Spinal cord (tissue), 10 donors: ENCODE measurements at places on chromosomes 13 and 19. TPM values are rescaled to one million over a fixed set of nuclear protein-coding genes. Genes with fewer than 3 reads are reported as not detected.

Gene TGFB1
- 30.1 TPM for polyA plus RNA-seq

Gene IL17D
- 94.7 TPM for polyA plus RNA-seq

Gene ERCC5
- 50.2 TPM for polyA plus RNA-seq

Gene CYP2F1
- not detected for polyA plus RNA-seq

Gene MEIOSIN
- not detected for polyA plus RNA-seq

Gene SOX1
- polyA plus RNA-seq = 6.7 TPM

GRCh38 chr19:31539386-31539785 lies 190.2 kb upstream of the TSHZ3 start:
- no peak overlapping the region for H3K27ac ChIP-seq
- H3K4me1 ChIP-seq = no peaks in the 10 kb centered on the region
- no peaks in the 10 kb centered on the region for H3K36me3 ChIP-seq
- no peaks in the 10 kb centered on the region for H3K27me3 ChIP-seq
- no peak for DNase-seq

DNA sequence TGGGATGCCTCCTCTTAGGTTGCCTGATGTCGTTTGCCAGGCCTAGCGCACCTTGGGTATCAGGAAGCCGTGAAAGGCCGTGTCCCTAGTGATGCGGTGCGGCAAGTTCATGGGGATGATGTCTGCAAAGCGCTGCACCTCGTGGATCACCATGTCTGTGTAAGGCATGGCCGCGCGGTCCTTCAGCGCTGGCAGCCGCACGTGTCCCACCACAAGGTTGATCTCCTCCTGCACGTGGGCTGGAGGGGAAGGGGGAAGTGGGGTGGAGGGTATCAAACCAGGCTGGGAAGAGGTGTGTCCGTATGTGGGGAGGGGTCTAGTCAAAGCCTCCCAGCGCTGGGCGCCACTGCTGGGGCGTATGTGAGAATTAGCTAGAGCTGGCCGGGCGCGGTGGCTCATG lies 23.2 kb downstream of the EGLN2 start:
- DNase-seq = no peak
- H3K27ac ChIP-seq = no peak overlapping the region
- no peaks in the 10 kb centered on the region for H3K27me3 ChIP-seq
- peaks cover 12% of the 10 kb centered on the region for H3K4me1 ChIP-seq
- H3K4me3 ChIP-seq = no peak overlapping the region

DNA sequence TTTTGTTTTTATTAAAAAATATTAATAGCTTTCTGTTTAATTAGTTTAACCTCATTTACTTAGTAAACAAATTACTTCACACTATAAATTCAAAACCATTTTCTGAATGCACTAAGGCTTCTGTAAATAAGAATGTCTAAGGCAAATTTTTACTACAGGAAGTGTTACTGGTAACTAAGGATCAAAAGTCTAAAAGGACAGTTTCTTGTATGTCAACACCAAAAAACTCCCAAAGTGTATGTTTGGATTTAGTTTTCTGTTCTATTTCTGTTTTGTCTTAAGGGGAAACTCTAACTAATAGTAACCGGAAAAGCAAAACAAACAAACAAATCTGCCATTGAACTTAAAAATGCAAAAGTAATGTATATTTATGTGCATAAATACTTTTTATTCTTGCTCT lies 24.7 kb downstream of the PRR20E start:
- H3K27ac ChIP-seq = no peak overlapping the region
- DNase-seq = no peak
- no peaks in the 10 kb centered on the region for H3K36me3 ChIP-seq
- no peaks in the 10 kb centered on the region for H3K27me3 ChIP-seq
- no peaks in the 10 kb centered on the region for H3K4me1 ChIP-seq

DNA sequence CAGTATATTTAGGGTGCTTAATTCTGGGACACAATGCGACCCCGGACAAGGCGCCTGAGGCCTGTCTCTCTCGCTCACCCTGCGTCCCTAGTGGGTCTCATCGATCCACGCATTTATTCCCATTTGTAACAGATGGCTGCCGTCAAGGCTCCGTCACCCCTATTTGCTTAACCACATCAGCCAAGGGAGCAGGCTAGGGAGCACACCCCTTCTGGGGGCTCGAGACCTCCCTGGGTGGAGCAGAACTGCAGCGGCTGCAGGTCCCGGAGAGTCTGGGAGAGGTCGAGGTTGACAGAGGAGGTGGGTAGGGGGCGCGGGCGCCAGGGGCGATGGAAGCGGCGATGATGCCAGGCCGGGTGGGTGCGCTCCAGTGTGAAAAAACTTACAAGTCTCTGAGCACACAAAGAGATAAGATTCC lies 507 bp downstream of the ALG5 start:
- H3K27ac ChIP-seq = peak overlapping the region; percentile 100
- peaks cover 12% of the 10 kb centered on the region for H3K4me1 ChIP-seq
- peak; percentile 33 for DNase-seq
- peaks cover 6% of the 10 kb centered on the region for H3K36me3 ChIP-seq

GRCh38 chr13:21020176-21020575 lies 41.2 kb downstream of the LATS2 start:
- H3K4me1 ChIP-seq = peaks cover 21% of the 10 kb centered on the region
- no peak overlapping the region for H3K4me3 ChIP-seq
- no peaks in the 10 kb centered on the region for H3K27me3 ChIP-seq

- no peak overlapping the region for H3K4me3 ChIP-seq
- H3K27ac ChIP-seq = no peak overlapping the region
- no peak for DNase-seq
- no peaks in the 10 kb centered on the region for H3K36me3 ChIP-seq
- no peaks in the 10 kb centered on the region for H3K27me3 ChIP-seq
- H3K4me1 ChIP-seq = no peaks in the 10 kb centered on the region
Observed at GRCh38 chr19:14796021-14796420, 17.7 kb upstream of the ADGRE2 start.

- H3K27ac ChIP-seq = no peak overlapping the region
- H3K27me3 ChIP-seq = no peaks in the 10 kb centered on the region
- H3K36me3 ChIP-seq = peaks cover 3% of the 10 kb centered on the region
- peaks cover 18% of the 10 kb centered on the region for H3K4me1 ChIP-seq
Observed at GRCh38 chr13:113400621-113401451, 36.9 kb upstream of the GRTP1 start.

DNA sequence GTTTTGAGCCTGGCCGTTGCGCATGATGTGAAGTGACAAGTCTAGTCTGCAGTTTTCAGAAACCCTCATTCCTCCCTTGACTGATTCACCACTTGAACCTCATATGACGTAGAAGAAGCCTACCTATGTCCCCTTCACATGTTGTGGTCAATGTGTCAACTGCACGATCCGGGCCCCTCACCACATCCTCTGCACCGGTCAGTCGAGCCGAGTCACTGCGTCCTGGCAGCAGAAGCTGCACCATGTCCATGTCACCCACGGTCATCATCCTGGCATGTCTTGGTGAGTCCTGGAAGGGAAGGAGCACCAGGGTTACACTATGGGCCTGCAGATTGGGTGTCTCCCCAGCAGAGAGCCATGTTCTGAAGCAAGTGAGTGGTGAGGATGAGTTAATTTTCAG lies at the start of gene KIR2DL4:
KIR2DL4 (plus strand) TSS at position 201 of the 400 bp plus-strand sequence; CDS start at position 243, 42 bp downstream.
- DNase-seq = no peak
- no peaks in the 10 kb centered on the region for H3K4me1 ChIP-seq
- H3K36me3 ChIP-seq = no peaks in the 10 kb centered on the region
- H3K4me3 ChIP-seq = no peak within 1 kb of the TSS

- DNase-seq = no peak
- peak overlapping the region; percentile 76 for H3K27ac ChIP-seq
- H3K4me1 ChIP-seq = no peaks in the 10 kb centered on the region
- H3K36me3 ChIP-seq = no peaks in the 10 kb centered on the region
Observed at GRCh38 chr19:10037367-10037766, 24.1 kb downstream of the RDH8 start.

DNA sequence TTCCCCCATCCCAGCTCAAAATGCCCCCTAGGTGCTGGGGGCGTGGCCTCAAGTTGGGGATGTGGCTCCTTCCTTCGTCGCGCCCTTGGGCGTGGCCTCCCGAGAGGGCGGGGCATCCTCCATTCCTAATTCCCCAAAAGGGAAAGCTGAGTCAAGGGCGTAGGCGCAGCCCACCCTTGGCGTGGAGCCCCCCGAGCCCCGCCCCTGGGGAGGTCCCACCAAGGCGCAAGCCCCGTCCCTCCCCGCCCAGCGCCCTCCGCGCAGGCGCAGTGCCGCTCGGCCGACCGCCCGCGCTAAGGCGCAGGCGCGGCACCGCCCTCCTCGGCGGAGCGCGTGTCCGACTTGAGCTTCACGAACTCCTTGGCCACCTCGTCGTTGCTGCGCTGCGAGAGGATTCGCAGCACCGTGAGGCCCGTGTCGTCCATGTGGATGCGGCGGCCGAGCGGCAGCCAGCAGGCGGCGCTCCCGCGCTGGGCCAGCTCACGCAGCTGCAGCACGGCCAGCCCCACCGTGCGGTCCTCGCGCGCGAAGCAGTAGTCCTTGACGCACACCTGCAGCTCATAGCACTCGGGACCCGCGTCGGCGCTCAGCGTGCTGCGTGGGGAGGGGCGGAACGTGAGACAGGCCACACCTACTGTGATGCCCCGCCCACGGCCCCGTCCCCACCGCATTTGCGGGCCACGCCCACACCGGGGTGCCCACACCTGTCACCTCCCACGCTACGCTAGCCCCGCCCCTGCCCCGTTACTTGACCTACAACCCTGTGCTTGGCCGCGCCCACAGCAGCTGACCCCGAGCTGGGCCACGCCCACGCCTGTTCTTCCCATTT lies 50.5 kb downstream of the COLGALT1 start:
- peak; percentile 81 for DNase-seq
- peaks cover 16% of the 10 kb centered on the region for H3K36me3 ChIP-seq
- H3K27ac ChIP-seq = no peak overlapping the region

GRCh38 chr13:46866150-46866549 lies 30.7 kb downstream of the HTR2A start:
- H3K36me3 ChIP-seq = no peaks in the 10 kb centered on the region
- no peak for DNase-seq
- no peaks in the 10 kb centered on the region for H3K4me1 ChIP-seq
- no peaks in the 10 kb centered on the region for H3K27me3 ChIP-seq
- no peak overlapping the region for H3K27ac ChIP-seq
- no peak overlapping the region for H3K4me3 ChIP-seq

GRCh38 chr19:41616792-41617621 lies 9.9 kb downstream of the CEACAM4 start:
- no peaks in the 10 kb centered on the region for H3K27me3 ChIP-seq
- no peak for DNase-seq
- no peaks in the 10 kb centered on the region for H3K36me3 ChIP-seq
- H3K4me1 ChIP-seq = no peaks in the 10 kb centered on the region
- H3K27ac ChIP-seq = no peak overlapping the region

- H3K27me3 ChIP-seq = no peaks in the 10 kb centered on the region
- DNase-seq = no peak
- no peak overlapping the region for H3K4me3 ChIP-seq
- peaks cover 2% of the 10 kb centered on the region for H3K4me1 ChIP-seq
- H3K36me3 ChIP-seq = no peaks in the 10 kb centered on the region
- no peak overlapping the region for H3K27ac ChIP-seq
Observed at GRCh38 chr13:32976056-32976805, 40.0 kb upstream of the KL start.

DNA sequence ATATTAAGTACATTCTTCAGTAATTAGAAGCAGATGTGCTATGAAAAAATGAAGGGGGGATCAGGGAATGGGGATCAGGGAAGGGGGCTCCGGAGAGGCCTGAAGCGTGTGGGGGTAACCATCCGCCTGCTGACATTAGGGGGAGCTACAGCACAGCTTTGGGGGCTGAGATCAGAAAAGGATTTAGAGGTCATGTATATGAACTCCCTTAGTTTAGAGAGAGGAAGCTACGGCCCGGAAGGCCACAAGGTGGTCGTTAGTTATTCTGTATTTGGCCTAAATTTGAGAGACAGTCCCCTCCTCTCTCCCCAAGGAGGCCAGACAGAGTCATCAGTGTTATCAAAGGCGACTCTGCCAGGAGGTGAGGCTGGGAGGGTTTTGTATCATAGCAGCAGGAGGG lies 99.0 kb downstream of the TM9SF2 start:
- no peak overlapping the region for H3K4me3 ChIP-seq
- no peaks in the 10 kb centered on the region for H3K36me3 ChIP-seq
- no peak for DNase-seq
- H3K4me1 ChIP-seq = no peaks in the 10 kb centered on the region
- H3K27ac ChIP-seq = no peak overlapping the region

DNA sequence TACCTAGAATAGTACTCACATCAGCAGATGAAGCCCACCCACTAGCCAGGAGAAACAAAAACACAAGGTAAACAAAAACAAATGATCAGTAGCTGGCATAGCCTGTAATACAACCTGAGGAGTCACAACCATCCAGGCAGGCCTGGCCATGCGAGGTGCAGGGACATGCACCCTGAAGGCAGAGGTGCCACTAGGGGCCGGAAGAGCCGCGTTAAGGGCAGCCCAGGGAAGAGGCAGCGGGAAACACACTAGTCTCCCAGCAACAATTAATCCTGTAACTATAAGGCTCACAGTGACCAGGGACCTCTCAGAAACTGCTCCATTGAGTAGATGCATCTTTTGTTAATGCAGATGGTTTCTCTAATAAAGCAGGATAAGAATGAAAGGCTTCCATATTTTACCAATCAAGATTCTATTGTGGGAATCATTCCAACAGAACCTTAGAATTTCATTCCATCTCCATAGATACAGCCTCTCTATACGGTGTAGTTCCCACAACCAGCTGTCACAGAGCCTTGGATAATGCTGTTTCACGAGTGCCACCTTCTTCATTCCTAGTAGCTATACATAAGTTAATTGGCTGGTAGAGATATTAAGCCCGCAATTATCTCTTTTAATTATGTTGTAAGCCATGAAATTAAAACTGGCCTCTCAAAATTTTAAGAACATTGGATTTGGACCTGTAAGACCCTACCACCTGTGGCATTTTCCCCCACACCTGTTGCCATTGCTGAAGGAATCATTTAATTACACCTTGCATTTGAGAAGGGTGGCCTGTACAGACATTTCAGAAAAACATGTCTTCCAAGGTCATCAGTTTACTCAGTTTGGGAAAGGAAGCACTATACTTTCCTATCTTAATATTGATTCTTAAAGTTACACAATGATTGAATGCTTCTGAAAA lies 28.7 kb downstream of the ANKRD10 start:
- peaks cover 9% of the 10 kb centered on the region for H3K4me1 ChIP-seq
- H3K4me3 ChIP-seq = no peak overlapping the region
- H3K27ac ChIP-seq = no peak overlapping the region
- no peaks in the 10 kb centered on the region for H3K36me3 ChIP-seq

DNA sequence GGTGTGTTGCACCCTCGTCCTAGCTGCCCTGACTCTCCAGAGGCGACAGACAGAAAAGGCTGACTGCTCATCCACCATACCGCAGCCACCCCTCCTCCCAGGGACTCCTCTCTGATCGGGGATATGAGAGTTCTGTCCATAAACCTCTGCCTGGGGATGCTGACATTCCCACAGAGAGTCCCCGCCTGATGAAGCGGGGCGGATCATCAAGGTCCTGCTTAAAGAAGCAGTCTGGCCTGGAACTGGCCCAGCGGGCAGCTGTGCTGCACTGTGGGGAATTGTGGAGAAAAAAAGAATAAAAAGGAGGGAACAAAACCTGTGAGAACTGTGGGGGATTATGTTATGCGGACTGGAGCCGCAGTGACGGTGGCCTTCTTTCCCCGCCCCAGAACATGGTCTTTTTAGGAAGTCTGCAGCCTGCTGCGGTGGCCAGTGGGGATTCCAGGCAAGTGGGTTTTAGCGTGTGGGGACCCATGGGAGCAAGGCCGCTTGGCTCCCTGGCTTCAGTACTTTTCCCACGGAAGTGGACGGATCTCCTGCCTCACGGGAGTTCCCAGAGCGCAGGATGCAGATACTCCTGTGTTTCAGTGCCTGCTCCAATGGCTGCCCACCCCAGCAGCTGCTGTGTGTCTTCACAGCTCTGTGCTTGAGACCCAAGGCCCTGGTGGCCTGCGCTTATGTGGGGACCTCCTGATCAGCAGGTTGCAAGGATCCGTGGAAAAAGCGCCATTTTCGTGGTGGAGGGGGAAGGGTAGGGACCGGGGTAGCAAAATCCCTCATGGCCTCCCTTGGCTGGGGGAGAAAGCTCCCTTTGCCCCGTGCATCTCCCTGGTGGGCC lies 1456.2 kb upstream of the SLC10A2 start:
- no peak overlapping the region for H3K4me3 ChIP-seq
- no peaks in the 10 kb centered on the region for H3K4me1 ChIP-seq
- H3K36me3 ChIP-seq = no peaks in the 10 kb centered on the region
- DNase-seq = no peak
